ENCODE measurements at places on chromosomes 4 and X.

DNA sequence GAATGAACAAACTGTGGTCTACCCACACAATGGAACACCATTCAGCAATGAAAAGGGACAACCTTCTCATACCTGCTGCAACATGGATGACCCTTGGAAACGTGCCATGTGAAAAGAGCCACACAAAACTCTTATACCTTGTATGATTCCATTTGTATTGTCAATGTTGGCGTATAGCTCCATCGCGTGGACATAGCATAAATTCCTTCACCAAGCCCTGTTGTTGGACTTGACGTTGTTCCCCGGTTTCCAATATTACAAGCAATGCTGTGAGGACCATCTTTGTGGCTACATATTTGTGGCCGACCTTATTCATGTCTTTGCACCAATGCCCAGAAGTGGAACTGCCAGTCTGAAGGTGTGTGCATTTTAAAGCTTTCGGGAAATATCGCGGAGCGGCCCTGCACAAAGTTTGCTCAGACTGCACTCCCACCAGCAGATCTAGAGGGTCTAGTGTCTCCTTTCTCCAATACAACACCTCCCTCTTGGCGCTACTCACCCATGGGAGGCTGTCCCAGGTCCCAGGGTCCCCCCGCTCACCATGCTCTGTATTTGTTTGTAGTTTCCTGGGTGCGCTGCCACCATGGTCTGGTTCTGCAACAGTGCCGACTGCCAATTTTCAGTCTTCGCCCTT, at the start of gene CLDN34:
Gene CLDN34 (plus strand): TSS at position 584 of the 634 bp plus-strand sequence. CDS start 0 bp downstream, at position 584.
- no peak for DNase-seq

DNA sequence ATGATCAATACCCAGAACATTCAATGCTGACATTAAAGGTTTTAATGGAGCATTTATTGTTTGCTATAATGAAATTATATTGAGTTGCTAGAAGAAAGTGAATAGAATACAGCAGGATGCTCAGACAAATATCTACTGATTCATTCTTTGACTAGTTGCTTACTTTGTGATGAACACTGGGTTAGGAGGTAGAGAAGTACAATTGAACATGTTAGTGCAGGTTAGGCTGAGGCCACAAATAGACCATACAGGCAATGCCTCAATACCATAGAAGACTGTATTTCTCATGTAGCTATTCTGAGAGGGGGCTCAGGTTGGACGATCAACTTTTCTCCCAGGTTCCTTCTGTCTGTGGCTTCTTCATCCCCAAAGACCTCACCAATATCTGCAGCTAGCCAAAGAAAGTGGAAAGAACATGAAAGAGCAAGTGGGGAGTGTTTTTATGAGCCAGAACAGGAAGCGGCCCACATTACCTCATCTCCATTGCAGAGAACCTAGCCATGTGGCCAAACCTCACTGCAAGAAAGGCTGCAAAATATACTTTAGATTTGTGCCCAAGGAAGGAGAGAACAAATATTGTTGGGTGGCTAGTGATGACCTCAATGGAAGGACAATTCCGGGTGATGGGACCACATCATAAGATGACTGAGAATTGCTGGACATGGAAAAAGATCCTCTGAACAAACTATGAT, 180.3 kb upstream of the GATB start:
- DNase-seq, result no peak

DNA sequence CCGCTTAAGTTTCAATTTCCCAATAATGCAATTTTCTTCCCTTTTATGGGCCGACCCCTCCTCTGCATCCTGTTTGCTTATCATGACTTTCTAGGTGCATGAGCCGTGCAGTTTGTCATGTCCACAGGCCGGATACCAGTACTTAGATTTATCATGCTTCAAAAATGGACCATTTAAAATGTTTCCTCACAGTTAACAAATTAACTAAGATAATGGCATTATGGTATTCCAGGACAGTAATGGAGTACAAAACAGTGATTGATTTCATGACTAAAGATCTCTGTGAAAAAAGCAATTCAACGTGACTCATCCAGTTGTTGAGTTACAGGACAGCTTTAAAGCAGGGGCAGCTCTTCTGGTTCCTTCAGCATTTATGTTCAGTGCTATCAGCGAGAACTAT, 23.0 kb downstream of the SNX25 start:
- DNase-seq, result peak; percentile 55

- no peak for DNase-seq
Observed at GRCh38 chr4:41678951-41679350, 69.6 kb downstream of the PHOX2B start.

DNA sequence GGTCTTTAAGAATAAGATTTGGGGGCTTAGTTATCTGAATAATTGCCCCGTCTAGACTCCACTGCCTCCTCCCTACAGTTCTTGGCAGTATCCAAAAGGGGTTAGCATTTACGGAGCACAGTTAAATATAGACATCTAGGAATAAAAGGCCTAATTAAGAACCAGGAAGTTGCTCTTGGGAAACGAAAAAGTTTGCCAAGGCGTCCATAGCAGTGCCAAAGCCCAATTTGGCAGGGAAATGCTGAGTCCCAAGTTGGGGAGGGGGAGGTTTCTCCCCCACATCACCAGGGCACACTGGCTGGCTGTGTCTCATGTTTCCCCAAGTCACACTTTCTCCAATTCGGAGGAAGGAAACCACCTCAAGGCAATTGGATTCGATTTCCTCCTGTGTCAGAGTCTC, 338.7 kb downstream of the FBXW7 start:
- DNase-seq, result no peak

DNA sequence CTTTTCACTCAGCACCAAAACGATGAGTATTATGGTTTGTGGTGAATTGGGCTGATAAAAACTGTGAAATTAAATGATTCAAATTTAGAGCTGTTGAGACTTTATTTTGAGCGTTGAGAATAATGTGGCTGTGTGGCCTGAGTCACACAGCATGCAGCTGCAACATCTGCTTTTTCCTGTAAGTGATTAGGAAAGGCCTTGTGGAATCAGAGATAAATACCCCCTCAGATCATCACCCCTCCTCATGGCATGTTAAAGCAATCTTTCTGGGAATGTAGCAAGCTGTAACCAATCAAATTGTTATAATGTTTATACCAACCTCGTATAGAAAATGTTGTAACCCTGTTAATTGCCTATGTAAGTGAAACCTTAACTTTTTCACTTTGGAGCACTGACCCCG, 90.0 kb upstream of the GRPR start:
- peak; percentile 79 for DNase-seq

DNA sequence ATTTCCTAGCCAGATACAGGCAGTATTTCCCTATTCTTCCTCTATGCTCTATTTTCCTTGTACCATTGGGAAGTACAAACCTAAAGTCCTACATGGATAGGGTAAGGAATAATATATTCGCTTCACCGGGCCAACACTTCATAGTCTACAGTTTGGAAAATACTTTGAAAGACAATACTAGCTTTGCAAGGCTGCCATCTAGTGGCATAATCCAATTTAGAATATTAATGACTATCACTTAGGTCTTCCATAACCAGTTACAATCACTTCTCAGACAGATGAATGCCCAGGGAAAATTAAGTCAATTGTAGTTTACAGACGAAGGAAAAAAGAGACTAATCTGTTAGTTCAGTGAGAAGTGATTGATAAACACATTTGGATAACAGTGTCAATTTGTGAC, 141.0 kb upstream of the FAM47C start:
- DNase-seq, result peak; percentile 1

DNA sequence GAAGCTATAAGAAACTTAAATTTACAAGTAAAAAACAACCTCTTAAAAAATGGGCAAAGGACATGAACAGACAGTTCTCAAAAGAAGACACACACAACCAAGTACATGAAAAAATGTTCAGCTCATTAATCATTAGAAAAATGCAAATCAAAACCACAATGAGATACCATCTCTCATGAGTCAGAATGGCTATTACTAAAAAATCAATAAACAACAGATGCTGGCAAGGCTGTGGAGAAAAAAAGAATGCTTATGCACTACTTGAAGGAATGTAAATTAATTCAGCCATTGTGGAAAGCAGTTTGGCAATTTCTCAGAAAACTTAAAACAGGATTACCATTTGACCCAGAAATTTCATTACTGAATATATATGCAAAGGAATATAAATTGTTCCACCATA, 666.3 kb upstream of the GRIA3 start:
- peak; percentile 75 for DNase-seq

- DNase-seq, result no peak
Observed at GRCh38 chr4:183059797-183060196, 39.3 kb upstream of the WWC2 start.

GRCh38 chr4:147461161-147461560, 19.7 kb upstream of the EDNRA start:
- peak; percentile 6 for DNase-seq

DNA sequence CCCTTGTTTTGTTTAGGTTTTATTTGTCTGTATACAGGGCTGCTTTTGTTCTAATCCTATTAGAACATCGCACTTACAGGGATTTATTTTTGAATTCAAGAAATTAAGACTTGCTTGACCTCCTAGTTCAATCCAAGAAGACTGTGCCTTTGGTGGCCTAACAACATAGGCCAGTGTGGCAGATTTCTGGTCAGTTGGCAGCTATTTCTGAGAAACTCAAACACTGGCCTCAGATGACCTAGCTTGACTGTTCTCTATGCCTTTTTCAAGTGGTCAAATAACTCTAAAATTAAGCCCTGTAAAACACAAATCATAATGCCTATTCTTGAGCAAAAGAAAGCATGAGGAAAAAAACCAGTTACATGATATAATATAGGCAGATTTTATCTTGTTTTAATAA, 89.3 kb upstream of the GPR34 start:
- no peak for DNase-seq

DNA sequence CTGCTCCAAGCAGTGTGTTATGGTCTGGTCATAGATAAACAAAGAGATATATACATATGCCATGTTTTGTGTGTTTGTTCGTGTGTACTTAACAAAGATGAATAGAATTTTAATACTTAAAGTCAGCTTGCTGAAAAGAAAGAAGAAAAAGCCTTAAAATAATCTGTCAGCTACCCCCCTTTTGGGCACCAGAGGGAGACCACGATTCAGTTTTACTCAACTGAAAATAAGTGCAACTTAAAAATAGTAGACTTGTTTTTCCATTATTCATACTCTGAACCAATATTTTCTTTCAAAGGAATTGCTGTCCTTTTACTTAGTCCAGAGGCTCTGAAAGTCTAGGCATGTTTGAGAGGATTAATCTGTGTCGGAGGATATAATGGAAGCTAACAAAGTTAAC, 181.7 kb upstream of the AGTR2 start:
- no peak for DNase-seq

DNA sequence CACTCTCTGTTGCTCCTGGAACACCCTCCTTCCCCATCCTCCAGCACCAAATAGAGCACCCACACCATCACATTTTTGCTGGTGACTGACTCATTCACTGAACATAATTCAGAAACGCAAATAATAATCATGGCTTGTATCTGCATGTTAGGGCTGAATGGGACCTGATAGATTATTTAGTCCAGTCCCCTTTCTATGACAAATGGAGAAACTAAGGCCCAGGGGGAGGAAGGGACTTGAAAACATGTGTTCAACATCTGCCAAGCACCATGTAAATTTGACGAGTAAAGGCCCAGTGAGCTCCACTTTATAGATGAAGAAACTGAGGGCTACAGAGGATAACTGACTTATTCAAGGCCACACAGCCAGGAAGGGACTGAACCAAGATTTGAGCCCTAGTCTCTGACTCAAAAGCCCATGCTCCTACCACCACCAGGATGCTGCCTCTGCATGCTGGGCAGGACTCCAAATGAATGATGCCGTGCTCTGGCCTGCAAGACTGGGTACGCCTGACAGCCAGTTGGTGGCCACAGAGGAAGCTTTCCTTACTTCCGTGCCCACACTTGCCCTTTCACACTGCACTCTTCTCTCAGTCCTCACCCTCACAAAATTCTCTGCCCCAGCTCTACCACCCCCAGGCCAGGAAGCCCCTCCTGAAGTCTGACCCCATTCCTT, 133.3 kb upstream of the PJA1 start:
- peak; percentile 26 for DNase-seq

DNA sequence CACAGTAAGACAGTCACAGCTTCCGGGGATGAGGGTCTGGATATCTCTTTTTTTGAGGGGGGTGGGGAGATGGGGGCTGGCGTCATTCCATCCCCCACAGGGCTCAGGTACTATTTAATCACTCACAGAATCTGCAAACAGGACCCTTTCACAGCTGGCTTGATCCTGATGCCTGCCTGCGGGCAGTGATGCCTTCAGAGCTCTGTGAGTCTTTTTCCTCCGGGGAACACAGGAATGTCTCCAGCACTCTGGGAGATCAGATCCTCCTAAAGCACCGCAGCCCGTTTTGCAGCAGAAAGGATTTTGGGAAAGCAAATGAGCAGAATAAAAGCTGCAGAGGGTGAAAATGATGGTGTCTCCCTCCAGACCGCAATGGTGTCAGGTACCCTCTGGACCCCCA, 13.2 kb upstream of the SHOX start:
- no peak for DNase-seq

- DNase-seq, result peak; percentile 40
Observed at GRCh38 chr4:180350901-180351300, 1892.3 kb upstream of the TENM3 start.

GRCh38 chrX:150421816-150422215, 58.7 kb downstream of the MAMLD1 start:
- peak; percentile 9 for DNase-seq

- DNase-seq, result no peak
Observed at GRCh38 chrX:43373032-43373431, 283.1 kb upstream of the MAOA start.

DNA sequence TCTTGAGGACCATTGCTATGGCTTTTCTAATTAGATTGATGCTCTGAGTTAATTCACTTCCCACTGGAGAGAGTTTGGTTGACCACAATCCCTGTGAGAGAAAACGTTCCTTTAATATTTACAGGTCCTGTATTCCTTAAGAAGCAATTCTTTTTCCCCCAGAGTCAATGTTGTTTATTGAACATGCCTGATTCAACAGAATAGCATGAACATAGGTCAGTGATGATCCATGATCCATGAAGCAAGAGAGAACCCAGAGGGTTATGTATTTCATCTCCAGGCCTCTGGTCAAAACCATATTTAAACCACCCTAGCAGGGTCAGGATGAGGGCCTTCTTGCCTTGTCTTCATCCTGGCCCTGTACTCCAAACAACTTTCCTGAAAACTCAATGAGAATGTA, 39.4 kb upstream of the EFHC2 start:
- DNase-seq, result no peak

Measured in fibroblast of skin of right quadriceps (primary cell).